Gastrocnemius medialis (tissue), 4 donors: ENCODE measurements at places on chromosomes 5 and 9.

- DNase-seq, result no peak
These were observed 3.1 kb upstream of the DIRAS2 start for GRCh38 chr9:90645721-90646120.

DNA sequence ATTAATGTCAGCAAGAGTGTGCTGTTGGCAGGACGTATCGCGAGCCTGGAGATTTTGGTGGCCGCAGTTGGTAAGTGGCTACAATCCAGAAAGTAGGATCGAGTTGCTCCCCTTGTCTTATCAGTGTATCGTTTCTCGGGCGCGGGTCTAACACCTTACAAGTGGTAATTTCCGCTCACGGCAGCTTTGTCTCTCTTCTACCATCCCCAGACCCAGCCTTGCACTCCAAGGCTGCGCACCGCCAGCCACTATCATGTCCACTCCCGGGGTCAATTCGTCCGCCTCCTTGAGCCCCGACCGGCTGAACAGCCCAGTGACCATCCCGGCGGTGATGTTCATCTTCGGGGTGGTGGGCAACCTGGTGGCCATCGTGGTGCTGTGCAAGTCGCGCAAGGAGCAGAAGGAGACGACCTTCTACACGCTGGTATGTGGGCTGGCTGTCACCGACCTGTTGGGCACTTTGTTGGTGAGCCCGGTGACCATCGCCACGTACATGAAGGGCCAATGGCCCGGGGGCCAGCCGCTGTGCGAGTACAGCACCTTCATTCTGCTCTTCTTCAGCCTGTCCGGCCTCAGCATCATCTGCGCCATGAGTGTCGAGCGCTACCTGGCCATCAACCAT is 1.1 kb downstream of the PTGER4 start:
- no peak for DNase-seq

GRCh38 chr5:160437271-160437670 is 15.6 kb downstream of the PTTG1 start:
- DNase-seq, result no peak

- no peak for DNase-seq
These were observed 122.6 kb upstream of the IRX2 start for GRCh38 chr5:2874099-2874498.

GRCh38 chr5:134506054-134507039 is 19.1 kb upstream of the JADE2 start:
- DNase-seq, result peak; percentile 89

DNA sequence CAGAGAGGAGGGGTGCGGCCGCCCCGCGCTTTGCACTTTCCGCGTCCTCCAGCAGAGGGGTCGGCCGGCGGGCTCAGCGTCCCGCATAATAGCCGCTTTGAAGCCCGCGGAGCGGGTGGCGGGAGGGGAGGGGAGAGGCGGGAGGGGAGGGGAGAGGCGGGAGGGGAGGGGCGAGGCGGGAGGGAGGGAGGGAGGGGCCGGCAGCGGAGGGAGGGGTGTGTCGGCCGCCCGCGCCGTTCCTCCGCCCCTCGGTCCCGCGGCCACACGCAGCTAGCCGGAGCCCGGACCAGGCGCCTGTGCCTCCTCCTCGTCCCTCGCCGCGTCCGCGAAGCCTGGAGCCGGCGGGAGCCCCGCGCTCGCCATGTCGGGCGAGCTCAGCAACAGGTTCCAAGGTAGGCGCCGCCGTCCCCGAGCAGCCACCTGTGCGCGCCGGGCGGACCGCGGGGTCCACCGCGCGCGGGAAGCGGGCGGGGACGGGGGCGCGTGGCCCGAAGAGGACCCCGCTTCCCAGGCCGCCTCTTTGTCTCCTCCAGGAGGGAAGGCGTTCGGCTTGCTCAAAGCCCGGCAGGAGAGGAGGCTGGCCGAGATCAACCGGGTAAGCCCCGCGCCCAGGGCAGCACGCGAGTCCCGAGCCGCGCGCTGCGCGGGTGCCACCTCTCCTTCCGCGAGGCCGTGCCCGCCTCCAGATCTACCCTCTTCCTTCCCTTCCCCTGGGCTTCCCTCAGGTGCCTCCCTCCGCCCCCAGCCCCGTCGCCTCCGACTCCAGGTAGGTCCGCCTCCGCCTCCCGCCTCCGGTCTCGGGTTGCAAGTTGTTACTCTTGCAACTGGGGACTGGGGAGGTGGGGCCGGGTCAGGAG is at the start of gene AIF1L:
TSS of gene AIF1L (plus strand) at position 263 of the 857 bp plus-strand sequence. CDS start at position 362, 99 bp downstream.
- DNase-seq, result no peak

DNA sequence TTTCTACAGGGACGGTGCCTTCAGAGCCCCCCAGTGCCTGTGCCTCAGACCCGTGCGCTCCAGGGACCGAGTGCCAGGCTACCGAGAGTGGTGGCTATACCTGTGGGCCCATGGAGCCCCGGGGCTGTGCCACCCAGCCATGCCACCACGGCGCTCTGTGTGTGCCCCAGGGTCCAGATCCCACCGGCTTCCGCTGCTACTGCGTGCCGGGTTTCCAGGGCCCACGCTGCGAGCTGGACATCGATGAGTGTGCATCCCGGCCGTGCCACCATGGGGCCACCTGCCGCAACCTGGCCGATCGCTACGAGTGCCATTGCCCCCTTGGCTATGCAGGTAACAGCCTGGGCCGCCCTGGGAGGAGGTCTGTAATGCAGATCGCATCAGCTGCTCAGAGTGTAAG is 6.9 kb downstream of the CRB2 start:
- no peak for DNase-seq

DNA sequence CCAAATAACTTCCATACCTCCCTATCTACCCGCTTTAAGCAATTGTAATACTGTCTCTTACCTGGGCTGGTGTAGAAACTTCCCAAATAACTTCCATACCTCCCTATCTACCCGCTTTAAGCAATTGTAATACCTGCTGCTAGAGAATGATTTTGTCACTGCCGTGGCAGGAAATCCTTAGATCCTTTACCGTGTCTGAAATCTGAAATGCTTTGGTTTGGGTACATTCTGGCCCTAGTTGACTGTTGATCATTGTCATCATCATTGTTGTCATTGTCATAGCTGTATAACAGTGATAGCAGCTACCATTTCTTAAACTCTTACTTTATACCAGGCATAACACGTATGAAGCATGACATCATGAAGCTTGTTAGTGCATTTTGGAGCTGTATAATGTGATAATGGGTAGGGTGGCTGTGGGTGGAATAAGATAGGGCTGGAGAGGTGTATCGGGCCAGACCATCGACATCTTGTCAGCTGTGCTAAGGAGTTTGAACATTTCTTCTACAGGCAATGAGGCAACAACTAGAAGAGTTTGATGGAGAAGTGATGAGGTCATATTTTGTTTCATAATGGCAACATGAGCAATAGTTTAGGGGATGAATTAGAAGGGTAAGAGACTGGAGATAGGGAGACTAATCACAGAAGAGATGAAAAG is 15.7 kb downstream of the PIP5K1B start:
- no peak for DNase-seq

DNA sequence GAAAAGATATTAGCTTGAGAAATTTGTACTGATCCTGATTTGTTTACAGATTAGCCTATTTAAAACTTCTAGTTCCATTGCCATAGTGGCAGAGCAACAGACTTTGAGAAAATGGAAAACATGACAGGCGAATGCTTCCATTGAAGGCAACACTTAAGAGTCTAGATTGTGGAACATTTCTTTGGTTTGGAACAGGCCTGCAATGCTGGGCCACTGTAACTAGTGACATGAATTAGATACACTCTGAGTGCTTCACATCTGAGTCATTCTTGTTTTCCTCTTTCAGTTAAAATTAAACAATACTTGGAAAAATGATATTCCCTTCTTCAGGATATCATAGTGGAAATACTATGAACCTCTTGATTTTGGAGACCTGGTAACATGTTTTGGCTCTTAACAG is 453.6 kb upstream of the TUSC1 start:
- no peak for DNase-seq

DNA sequence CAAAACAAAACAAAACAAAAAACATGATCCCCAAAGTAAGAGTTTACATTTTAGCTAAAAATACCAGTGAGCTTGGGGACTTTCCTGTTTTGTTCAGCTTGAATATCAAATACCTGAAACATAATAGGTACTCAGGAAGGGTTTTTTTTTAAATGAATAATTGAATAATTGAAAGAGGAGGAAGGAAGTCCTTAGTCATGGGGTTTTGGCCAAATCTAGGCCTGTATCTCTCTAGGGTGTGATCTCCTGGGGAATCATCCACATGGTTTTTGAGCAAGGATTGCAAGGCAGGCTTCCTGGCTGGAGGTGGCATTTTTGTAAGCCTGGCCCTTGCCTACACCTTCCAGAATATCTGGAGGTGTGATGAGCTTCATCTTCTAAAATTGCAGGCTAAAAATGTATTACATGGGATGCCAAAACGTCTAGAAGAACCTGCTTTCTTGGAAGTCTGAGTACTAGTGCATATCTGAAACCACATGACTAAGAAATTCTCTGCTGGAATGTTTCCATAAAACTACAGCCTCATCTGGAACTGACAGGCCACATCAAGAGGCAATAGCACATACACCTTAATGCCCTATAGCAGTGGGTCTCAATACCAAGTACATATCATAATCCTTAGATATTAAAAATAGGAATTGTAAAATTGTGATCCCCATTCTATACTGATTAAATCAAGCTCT is 10.4 kb downstream of the C9 start:
- DNase-seq, result no peak

GRCh38 chr5:55857247-55857640 is 6.1 kb downstream of the IL31RA start:
- DNase-seq, result no peak

- DNase-seq, result peak; percentile 94
These were observed at the start of gene ABCA1 for GRCh38 chr9:104927912-104928740. TSS of gene ABCA1 (minus strand) at chr9:104928155. CDS start at chr9:104903679, 24,476 bp downstream.

DNA sequence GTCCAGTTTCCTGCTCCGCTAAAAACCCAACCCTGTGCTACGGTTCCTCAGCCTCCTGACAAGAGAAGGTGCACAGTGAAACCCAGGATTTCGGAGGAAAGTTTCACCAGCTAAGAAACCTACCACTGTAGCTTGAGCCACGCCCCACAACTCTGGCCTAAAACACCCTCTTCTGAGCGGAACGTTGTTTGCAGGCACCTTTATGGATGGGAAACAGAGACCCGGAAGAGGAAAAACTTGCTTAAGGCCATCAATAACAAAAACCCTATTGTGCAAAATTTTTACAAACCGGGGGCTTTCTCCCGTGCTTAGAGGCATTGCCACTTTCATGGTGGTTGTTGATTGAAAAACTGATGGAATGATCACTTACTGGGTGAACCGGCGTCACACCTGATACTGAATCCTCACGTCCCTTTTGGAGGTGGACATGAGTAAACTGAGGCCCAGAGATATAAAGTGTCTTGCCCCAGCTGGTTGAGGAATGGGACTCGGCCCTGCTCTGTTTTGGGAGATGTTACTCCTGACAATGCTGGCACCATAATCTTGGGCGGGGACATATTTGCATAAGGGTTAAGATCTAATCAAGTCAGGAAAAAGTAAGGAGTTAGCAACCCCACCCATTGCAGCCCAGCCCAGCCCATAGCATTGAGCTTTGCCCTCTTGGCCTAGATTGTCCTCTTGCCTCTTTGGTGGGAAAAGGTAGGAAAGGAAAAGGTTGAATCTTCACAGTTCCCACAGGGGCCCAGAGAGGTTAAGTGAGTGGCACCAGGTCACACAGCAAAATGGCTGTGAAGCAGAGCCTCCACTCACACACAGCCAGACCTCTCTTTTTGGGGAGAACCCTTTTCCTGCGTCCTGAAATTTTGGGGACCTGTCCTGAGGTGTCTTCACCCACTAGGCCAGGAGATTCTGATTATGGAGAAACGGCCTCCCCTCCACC is 23.2 kb upstream of the PTGS1 start:
- DNase-seq, result no peak

DNA sequence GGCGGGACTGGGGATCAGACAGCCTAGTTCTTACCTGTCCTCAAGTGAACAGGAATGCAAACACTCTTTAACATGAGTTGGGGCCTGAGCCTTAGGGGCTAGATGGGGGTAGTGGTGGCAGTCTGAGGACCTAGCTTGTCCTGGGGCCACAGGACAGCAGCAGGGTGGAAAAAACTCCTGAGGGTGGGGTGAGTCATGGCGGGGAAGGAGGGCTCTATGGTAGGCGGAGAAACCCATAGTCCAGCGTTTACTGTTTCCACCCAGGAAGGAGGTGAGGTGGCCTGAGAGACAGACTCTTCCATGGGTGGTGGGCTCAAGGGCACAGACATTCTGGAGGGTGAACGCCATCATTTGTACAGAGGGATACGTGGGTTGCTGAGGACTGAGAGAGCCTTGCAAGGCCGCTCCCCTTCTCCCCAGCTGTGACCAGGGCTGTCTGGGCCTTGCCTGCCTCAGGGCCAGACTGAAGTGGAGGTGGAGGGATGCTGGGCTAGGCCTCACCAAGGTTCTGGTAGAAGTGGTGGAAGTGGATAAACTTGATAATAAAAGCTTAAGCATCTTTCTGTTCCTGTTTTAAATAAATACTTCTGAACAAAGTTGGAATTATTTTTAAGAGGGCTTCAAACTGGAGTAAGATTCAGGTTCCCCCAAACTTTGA is 1.1 kb upstream of the TSPAN17 start:
- DNase-seq, result no peak

DNA sequence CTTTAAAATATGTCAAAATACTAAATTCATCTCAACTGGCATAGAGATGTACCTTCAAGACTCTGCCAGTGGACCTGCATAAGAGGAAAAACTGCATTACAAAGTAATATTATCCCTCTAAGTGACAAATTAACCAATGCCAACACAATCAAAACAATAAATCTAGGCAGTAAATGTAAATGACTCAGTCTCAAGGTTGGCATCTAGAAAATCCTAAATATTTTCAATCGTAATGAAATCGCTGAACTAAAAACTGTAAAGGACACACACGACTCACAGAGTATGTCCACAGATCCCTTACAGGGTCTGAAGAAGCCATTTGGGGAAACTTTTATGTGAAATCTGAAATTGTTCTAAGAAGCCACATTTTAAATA is 31.2 kb downstream of the ERMP1 start:
- DNase-seq, result no peak
